HT-29 (cell line): ENCODE measurements at places on chromosomes 5 and 9.

GRCh38 chr9:16044579-16044881 lies 491.7 kb downstream of the CCDC171 start:
- DNase-seq, result no peak

- no peak for DNase-seq
Measured at GRCh38 chr5:177179431-177179830, 45.9 kb downstream of the NSD1 start.

DNA sequence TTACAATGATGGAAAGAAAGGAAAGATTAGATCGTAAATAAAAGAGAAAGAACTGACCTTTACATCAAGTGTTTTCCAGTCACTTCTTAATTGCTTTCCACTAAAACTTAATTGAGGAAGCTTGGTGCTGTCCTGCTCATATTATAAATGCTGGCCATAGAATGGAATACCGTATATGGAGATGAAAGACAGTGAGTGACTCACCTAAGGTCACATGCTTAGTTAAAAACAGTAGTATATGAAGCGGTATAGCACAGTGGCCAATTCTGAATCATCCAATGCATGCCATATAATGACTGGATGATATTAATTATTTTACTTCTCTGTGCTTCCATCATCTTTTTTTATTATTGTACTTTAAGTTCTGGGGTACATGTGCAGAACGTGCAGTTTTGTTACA lies 482.4 kb upstream of the SGCD start:
- no peak for DNase-seq

GRCh38 chr5:127290019-127290945 lies at the start of gene MEGF10:
Gene MEGF10, plus strand, starts transcription at chr5:127290796. Its CDS starts 40,513 bp downstream, at chr5:127331309.
- DNase-seq, result no peak

DNA sequence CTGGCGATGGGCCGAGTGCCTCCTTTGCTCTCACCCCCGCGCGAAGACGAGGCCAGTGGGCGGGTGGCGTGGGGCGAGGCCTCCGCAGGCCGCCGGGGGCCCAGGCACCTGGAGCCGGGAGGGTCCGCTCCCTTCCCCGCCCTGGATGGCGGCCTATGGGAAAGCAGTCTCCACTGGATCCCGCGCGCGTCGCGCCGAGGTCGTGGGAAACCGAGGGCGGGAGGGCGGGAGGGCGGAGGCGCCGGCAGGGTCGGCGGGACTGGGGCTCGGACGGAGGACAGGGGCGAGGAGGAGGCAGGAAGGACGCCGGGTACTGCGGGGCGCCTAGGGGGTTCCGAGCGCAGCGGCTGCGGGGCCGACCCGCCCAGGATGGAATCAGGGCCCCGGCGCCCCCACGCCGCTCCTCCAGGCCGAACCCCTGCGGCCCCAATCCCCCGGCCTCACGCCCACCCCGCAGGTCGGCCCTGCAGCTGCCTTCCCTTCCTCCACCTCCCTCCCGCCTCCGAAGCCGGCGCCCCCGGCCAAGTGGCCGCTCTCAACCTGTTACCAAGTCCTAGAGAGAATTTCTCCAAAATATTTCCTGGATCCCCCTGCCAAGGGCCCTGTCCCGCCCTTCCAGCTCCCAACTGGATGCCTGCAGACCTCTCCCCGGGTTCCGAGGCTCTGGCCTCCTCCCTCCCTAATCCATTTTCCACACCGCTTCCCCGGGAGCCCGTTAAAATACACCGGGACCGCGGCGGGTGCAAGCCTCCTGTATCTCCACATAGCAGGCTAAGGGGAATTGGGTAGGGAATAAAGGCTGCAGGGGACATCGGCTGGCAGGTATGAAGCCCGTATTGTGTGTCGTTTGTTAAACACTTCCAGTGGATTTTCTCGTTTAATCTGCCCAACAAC lies 146.3 kb downstream of the ERCC6L2 start:
- no peak for DNase-seq

DNA sequence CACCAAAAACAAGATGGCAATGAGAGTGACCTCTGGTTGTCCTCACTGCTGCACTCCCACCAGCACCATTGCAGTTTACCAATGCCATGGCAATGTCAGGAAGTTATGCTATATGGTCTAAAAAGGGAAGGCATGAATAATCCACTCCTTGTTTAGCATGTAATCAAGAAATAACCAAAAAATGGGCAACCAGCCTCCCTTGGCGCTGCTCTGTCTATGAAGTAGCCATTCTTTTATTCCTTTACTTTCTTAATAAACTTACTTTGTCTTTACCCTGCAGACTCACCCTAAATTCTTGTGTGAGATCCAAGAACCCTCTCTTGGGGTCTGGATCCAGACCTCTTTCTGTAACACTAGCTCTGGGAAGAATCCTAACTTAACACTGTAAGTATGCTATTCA lies 127.4 kb upstream of the IFNE start:
- no peak for DNase-seq

GRCh38 chr5:140042643-140043507 lies at the start of gene NRG2:
Gene NRG2, minus strand, starts transcription at chr5:140043299.
- no peak for DNase-seq

DNA sequence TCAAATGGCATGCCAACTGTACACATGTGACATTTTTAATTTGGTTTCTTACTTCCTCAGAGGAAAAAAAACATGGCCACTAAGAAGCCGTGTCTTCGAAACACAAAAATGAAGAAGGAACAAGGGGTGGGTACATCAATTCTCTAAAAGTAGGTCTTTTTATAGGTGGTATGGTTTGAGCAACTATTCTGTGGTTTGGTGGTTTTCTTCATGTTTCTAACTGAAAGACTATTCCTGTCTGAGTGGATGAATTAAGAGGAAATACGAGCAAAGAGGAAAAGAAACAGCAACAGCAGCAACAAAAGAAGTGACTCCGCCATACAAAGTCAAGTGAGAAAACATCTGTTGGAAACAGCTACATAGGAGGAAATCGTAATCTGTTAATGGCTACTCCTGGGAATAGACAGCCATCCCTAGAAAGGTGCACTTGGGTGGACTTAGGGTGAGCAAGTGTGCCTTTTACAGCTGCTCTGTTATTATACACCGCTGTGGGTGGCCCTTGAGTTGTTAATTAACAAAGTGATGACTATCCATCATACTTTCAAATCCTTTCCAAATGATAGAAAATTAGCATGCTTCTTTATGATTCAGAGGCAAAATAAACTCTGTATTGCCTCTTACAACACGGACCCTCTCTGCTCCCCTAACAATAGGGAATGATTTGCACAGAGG lies 575.8 kb downstream of the TLE1 start:
- no peak for DNase-seq

- DNase-seq, result peak; percentile 89
Measured at GRCh38 chr9:20941174-20941690, 90.2 kb downstream of the HACD4 start.

DNA sequence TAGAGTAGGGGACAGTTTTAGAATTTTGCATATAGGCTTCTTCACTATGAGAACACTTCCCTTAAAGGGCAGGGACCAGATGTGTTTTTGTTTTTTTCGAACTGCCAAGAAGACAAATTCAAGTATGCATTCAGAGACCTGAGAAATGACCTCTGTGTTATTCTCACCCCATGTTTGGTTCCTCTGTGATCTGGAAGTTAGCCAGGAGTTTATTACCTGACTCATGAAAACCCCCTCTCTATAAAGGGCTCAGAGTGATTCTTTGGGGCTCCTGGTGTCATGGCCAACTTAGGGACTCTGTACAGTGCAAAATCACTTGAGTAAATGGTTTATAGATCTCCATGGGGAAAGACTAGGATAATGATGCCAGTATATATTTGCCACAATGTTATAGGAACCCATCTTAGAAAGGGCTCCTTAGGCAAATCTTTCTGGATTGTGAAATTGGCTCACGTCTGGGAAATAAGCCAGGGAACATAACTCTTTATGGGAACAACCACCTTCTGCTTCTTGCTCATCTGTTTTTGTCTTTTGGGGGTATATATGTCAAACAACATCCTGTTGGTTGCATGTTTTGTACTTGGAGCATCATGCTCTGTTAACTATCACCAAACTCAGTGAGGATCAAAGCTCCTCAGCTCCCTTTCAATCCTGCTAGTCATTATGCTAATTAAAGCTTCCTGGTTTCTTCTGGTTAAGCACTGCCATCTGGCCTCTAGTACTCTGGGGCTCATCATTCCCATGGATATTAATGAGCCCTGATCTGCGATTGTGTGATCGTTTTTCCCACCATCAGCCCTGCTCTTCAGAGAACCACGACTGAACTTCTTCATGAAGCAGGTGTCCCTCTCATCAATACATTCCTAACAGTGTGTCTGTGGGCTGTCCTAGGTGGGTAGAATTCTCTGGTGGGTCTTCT lies 173.4 kb upstream of the CDH12 start:
- no peak for DNase-seq

- peak; percentile 60 for DNase-seq
Measured at GRCh38 chr9:76818271-76818670, 54.0 kb downstream of the PCA3 start.

DNA sequence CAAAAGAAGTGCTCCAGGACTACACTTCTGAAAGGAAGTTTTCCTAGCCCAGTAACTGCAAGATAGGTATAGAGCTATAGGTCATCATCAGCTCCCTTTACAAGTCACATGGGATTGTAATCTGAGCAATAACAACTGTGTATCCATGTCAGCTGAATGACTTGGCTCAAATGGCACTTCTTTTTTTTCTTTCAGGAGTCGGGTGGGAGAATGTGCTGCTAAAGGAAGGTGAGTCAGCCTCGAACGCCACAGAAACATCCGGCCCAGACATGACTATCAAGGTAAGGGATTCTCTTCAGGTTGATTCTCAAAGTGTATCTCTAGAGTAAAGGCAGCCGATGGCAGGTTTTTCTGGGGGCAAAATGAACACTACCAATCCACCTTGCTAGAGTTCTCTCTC lies 192.2 kb downstream of the C9orf152 start:
- no peak for DNase-seq

GRCh38 chr9:92138157-92138959 lies 23.1 kb upstream of the SPTLC1 start:
- DNase-seq, result peak; percentile 75

GRCh38 chr5:108543486-108543885 lies 161.6 kb upstream of the FBXL17 start:
- DNase-seq, result no peak

- DNase-seq, result no peak
Measured at GRCh38 chr5:150703762-150704161, 2.9 kb upstream of the RBM22 start.

DNA sequence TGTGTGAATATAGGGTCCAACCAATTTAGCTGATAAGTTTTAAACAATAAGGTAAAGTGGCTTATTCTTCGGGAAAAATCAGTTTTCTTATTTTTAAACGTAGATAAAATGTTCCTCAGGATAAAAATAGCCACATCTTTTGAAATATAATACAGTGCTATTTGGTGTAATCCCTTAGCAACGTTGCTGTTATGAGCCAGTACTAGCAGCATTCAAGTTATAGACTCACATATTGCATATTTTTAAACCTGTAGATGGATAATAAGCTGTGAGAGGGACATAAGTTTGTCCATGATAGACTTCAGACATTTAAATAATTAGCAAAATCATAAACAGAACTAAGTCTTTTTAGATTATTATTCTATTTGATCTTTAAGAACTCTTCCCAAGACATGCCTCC lies 6.3 kb downstream of the PDE4D start:
- no peak for DNase-seq

- no peak for DNase-seq
Measured at GRCh38 chr5:151262532-151262931, 9.5 kb downstream of the GM2A start.

GRCh38 chr9:16121601-16122286 lies 568.9 kb downstream of the CCDC171 start:
- DNase-seq, result no peak

- DNase-seq, result no peak
Measured at GRCh38 chr9:35227284-35227683, 65.5 kb downstream of the UNC13B start.

GRCh38 chr5:169356181-169356580 lies 55.2 kb upstream of the SLIT3 start:
- no peak for DNase-seq
